ENCODE measurements at places on chromosomes 16 and 17.

GRCh38 chr17:57860414-57860999 lies 10.7 kb upstream of the MRPS23 start:
- no peak for DNase-seq

GRCh38 chr16:55037966-55038365 lies 107.3 kb downstream of the IRX5 start:
- DNase-seq, result no peak

GRCh38 chr16:60077861-60078260 lies 1343.7 kb upstream of the GOT2 start:
- no peak for DNase-seq

GRCh38 chr17:58264407-58265103 lies 16.2 kb downstream of the MPO start:
- DNase-seq, result no peak

- no peak for DNase-seq
Observed at GRCh38 chr16:29712809-29713208, 33.0 kb downstream of the C16orf54 start.
